ENCODE measurements at places on chromosomes 3 and 15.

- no peak for DNase-seq
Observed at GRCh38 chr3:65582012-65582717, 456.6 kb downstream of the MAGI1 start.

DNA sequence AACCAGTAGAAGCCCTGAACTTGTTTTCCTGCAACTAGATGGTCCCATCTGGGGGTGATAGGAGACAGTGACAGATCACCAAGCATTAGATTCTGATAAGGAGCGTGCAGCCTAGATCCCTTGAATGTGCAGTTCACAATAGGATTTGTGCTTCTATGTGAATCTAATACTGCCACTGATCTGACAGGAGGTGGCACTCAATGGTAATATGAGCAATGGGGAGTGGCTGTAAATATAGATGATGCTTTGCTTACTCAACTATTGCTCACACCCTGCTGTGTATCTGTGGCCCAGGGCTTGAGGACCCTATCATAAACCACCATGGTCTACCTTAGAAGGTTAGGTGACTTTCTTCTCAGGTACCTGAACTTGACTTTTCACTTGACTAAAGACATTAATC lies 417.1 kb upstream of the ARHGEF26 start:
- no peak for DNase-seq

DNA sequence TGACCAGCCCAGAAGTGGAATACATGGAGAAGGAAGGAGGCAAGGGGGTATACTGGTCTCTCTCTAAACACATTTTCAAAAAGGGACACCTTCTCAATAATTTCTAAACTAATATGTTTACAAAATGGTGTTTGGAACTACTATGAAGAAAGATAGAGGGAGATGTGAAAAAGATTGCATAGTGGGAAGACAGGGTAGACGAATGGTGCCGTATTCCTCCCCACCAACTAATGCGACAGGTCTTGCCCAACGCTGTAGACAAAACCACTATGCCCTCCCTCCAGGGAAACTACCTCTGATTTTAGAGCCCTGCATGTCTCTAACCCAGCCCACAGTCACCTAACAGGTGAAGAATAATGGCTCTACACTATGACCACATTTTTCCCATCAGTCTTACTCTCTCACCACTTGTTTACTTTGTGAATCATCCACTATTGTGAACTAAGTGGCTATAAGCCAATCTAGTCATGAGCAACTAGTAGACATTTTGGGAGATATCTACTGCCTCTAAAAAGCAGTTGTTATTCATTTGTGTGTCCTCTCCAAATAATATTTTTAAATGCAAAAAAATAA lies 108.2 kb upstream of the UBE2E2 start:
- no peak for DNase-seq

- no peak for DNase-seq
Observed at GRCh38 chr3:177487635-177488186, 290.4 kb upstream of the TBL1XR1 start.

DNA sequence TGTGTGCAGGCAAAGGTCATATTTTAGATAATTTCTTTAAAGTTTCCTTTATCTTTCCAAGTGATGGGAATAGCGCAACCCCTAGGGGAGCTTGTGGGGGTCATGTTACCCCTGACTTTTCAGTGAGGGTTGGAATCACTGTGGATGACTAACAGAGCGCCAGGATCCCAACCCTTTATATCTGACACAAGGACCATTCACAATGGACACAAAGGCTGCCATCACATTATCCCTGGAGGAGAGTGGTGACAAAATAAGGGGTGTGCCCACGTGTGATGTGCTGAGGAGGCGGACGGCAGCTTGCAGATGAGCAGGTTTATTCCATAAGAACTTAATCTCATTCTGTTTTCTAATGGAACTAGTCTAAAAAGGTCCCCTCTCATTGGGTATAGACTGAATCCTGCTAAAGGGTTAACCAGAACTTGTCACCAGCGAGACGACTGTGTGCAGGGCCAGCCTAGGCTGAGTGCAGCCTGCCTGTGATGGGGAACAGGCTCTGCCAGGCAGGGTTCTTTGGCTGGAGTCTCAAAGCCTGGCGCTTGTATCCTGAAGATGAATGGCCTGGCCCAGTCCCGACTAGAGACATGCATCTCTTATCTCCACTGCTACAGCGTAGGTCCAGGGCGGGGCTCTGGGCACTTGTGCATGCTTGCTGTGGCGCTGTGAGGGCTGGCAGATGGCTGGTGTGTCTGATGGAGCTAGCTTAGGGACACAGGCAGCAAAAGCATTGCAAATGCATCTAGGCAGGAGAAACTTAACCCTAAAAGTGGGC lies 50.2 kb downstream of the CHDH start:
- peak; percentile 38 for DNase-seq

DNA sequence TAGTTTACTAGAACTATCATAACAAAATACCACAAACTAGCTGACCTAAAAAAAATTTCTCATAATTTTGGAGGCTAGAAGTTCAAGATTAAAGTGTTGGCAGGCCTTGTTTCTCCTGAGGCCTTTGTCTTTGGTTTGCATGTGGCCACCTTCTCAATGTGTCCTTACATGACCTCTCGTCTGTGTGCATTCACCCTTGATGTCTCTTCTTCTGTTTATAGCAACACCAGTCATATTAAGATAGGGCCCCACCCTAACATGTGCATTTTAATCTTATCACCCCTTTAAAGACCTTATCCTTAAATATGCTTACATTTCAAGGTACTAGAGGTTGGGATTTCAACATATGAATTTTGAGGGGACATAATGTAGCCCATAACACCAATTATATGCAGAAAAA lies 177.0 kb downstream of the ZBBX start:
- DNase-seq, result no peak

DNA sequence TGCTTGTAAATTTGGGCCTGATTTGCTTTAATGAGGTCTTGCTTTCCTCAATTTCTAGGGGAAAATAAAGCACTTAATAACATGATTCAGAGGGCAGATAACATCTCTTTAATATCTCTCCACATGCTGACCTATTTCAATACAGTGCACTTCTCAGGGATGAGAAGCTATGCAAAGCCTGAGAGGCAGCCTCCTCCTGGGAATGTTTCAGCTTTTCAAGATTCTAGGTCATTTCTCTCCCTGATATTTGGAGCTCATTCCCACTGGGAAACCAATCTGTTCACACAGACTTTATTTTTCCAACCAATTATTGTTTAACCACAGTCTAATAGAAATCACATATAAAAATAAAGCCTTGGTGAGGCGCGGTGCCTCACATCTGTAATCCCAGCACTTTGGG lies 67.0 kb upstream of the LSAMP start:
- no peak for DNase-seq

DNA sequence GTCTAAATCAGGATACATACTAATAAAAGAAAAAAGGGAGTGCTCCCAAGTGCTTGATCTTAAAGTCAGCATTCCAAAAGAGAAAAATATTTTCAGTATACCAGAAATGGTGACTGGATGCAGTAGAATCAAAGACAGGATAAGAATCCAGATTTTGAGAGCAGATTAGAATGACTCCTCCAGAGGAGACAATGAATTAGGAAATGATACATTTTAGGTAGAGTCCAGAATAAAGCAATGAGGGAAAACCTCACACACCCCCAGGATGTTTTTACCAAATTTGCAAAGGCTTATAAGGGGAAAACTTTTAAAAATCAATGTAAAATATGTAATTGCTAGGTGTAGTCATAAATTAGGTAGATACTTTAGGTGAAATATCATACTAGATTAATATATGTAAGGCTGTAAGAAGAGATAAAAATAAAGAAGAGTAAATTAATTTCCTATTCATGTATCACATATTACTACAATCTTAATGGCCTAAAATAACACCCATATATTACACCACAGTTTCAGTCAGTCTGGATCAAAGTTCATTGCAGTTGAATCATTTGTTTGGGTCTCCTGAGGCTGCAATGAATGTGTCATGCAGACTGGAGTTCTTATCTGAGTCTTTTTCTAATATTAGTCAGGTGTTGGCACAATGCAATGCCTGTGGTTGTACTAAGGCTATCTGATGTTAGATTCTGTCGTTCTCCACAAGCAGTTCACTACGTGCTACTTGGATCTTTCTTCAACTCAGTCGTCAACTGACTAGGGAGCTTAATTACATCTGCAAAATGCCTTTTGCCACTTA lies 547.8 kb upstream of the EPHA6 start:
- no peak for DNase-seq

DNA sequence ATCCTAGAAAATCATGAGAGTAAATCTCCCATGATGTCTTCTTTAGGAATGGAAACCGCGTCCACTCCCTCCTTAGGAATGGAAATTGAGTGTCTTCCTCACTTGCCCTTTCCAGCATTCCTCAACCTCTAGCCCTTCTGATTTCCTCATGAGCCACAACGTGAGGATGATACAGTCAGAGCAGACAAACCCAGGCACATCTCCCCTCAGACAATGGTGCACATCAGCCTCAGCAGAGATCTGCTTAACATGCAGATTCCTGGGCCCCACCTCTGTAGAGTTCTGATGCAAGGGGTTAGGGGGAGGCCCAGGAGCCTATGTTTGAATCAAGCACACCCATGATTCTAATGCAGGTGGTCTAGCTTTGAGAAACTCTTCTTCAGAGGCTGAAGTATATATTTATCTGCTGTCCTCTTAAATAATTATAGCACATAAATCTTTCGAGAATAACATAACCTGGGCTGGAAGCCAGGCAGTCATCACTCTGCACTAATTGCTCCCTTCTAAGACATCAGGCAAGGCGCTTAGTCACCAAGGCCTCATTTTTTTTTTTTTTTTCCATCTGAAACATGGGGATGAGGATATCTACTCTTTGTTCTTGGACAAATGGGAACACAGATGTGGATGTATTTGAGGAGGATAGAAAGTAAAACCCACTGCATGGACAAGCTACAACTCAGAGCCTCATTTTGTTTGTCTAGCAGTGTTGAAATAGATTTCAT lies 81.7 kb downstream of the PRICKLE2 start:
- no peak for DNase-seq

DNA sequence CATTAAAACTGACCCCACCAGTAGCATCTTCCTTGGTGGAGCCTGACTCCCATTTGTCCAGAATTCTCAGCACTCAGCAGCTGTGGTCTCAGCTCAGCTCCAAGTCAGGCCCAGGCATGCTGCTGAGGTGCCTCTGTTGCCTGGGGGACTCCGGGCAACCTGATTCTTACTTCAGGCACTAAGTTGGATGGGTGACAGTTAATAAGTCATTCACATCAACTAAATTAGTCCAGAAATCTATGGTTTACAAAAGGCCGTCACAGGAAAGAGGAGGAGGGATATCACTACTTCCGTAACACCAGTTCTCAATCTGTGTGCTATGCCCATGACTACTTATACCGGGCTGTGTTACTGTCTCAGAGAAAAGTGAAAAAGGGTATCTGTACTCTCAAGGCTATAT lies 310.2 kb downstream of the SATB1 start:
- no peak for DNase-seq

GRCh38 chr15:71410347-71410746 lies 295.1 kb downstream of the THSD4 start:
- no peak for DNase-seq

- DNase-seq, result no peak
Observed at GRCh38 chr15:100986158-100986896, 67.2 kb downstream of the LRRK1 start.

GRCh38 chr15:101481381-101481705 lies 8.2 kb downstream of the PCSK6 start:
- no peak for DNase-seq

DNA sequence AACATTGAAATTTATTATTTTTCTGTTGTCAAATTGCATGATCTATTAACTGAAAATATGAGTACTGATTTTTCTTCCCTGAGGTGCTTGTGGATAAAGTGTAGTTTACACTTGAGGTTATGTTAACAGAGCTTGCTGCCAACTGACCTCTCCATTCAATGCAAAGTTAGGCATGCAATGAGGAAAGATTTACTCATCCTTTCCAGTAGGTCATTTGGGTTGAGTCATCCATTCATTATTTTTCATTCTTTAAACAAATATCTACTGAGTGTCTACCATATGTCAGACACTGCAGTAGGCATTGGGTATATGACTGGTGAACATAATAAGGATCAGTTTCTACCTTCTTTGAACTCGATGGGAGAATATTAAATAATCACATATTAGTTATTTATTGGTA lies 604.1 kb downstream of the EDEM1 start:
- no peak for DNase-seq

GRCh38 chr3:89145995-89146394 lies 38.6 kb downstream of the EPHA3 start:
- no peak for DNase-seq

DNA sequence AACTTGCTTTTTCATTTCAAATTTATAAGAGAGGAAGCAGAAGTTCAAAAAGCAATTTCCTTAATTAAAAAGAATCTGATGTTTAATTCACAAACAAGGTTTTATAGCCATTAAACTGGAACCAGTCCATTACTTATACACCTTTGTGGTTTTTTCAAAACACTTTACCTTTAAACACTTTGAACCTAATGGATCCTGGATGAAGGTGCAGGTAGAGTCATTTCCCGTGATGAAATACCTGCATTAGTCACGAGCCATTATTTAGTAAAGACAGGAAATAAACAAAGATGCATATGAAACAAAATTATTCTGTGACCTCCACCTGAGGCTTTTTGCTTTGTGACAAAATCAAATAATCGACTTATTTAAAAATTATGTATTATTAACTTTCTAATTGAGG lies 341.7 kb upstream of the UBE2E2 start:
- no peak for DNase-seq

- no peak for DNase-seq
Observed at GRCh38 chr3:85020828-85021227, 62.0 kb downstream of the CADM2 start.

DNA sequence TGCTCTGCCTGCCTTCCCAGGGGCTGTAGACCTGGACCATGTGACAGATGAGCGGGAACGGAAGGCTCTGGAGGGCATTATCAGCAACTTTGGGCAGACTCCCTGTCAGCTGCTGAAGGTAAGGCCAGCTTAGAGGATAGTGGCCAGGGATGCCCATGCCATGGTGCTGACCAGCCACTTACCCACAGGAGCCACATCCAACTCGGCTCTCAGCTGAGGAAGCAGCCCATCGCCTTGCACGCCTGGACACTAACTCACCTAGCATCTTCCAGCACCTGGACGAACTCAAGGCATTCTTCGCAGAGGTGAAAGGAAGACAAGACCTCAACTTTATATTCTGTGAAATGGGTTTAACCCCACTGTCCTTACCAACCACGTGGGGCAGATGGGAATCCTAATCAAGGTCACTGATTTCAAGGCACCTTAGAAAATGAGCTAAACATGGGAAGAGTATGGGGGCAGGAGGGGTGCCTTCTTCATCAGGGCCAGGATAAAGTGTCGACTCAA lies 26.7 kb downstream of the NBEAL2 start:
- no peak for DNase-seq

GRCh38 chr15:80902298-80902801 lies 87.3 kb downstream of the MESD start:
- no peak for DNase-seq

DNA sequence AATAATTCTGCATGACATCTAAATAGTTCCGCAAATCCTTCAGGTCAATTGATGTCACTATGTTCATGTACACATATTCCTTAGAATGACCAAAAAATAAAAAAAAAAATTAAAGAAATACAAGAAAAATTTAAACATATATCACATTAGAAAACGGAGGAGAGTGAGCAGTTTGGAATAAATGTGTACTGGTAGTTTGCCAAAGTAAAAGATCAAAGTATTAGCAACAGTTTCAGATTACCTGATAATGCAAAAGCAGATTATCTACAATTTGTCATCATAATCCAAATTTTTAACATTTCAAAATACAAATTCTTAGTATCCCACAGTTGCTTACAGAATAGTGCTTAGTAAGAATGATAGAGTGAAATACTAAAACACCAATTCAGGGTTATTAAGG lies 1.9 kb downstream of the DLG1 start:
- DNase-seq, result no peak

- DNase-seq, result no peak
Observed at GRCh38 chr3:72582211-72582878, 265.9 kb downstream of the SHQ1 start.

Data from NCI-H187 (cell line).